Mesothelial cell of epicardium (in vitro differentiated cells): ENCODE measurements at places on chromosomes 16 and 17.

DNA sequence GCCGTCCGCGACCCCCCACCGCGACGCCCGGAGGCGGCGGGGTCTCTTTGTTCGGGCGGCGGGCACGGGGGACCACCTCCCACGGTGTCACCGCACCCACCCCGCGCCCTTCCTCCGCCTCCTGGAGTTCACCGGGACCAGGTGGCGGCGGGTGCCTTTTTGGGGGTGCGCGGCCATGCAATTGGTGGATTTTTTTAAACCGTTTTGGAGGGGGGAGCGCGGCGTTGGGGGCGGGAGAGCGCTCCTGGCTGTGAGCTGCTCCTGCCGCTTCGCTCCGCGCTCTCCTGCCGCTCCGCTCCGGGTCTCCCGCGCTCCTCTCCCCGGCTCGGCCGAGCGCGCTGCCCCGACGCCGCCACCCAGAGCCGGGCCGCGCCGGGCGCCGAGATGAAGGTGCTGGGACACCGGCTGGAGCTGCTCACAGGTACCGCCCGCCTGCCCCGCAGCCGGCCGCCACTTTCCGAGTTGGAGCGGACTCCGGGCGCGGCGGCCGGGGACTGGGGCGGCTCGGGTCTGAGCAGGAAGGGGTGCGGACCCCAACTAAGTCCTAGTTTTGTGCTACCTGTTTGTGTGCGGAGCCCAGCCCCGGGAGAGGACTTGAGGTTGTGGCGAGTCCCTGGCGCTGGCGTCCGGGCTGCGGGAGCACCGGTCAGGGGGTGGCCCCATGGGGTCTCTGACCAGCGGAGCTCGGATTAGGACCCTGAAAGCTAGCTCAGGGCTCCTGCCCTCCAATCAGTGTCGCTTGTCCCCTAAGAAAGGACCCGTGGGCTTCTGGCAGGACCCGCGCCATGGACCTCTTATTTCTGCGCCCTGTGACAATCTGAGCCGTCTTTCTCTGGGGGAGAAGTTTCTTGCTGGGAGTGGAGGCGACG, 35.7 kb upstream of the NDRG4 start:
- H3K27ac ChIP-seq: no peak overlapping the region
- H3K27me3 ChIP-seq: peaks cover 85% of the 10 kb centered on the region
- H3K4me3 ChIP-seq: peak overlapping the region; percentile 67
- no peaks in the 10 kb centered on the region for H3K36me3 ChIP-seq
- peak; percentile 51 for DNase-seq
- H3K4me1 ChIP-seq: peaks cover 7% of the 10 kb centered on the region

DNA sequence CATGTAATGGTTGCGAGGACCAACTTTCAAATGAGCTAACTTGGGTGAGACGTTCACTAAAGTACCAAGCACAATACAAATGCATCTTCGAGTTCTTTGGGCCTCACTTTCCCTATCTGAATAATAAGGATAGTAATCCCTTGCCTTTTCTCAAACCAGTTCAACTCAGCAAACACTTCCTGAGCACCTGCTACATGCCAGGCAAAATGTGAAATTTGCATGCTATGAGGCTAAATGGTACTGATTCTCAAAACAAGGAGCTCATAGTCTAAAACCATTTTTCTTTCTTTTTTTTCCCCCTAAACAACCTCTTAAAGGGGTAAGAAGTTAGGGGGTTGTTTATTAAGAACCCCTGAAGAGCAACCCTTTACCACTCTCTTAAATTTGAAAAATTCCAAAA, 101.4 kb upstream of the HLF start:
- DNase-seq: no peak
- H3K36me3 ChIP-seq: peaks cover 16% of the 10 kb centered on the region
- peaks cover 9% of the 10 kb centered on the region for H3K4me1 ChIP-seq
- no peak overlapping the region for H3K4me3 ChIP-seq

DNA sequence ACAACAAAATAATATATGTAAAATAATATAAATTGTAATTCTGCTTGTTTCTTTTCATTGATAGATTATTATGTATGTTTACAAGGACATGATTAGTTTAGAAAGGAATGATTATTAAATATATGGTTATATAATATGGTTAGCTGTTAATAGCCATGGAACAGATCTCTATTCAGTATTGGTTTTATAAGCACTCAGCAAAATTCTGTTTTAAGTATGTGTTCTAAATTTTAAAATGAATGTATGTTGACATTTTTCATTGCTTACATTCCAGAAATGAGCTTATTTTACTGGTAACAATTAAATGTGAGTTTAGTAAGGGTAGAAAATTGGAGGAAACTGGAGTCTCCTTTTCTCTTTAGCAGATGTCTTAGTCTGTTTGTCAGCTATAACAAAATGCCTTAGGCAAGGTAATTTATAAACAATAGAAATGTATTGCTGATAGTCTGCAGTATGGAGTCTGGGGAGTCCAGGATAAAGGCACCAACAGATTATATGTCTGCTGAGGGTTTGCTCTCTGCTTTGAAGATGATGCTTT, 45.4 kb downstream of the NFAT5 start:
- DNase-seq: no peak
- H3K27ac ChIP-seq: peak overlapping the region; percentile 89
- no peak overlapping the region for H3K4me3 ChIP-seq
- H3K4me1 ChIP-seq: peaks cover 47% of the 10 kb centered on the region
- no peaks in the 10 kb centered on the region for H3K27me3 ChIP-seq

GRCh38 chr17:57537524-57538410, 207.3 kb downstream of the CCDC182 start:
- H3K4me3 ChIP-seq: no peak overlapping the region
- no peak for DNase-seq
- peak overlapping the region; percentile 39 for H3K27ac ChIP-seq
- peaks cover 4% of the 10 kb centered on the region for H3K27me3 ChIP-seq
- H3K4me1 ChIP-seq: peaks cover 60% of the 10 kb centered on the region
- peaks cover 2% of the 10 kb centered on the region for H3K36me3 ChIP-seq

GRCh38 chr17:38857271-38857670, 3.8 kb upstream of the RPL23 start:
- no peak overlapping the region for H3K4me3 ChIP-seq
- no peak for DNase-seq
- H3K27me3 ChIP-seq: no peaks in the 10 kb centered on the region
- H3K4me1 ChIP-seq: peaks cover 14% of the 10 kb centered on the region
- no peak overlapping the region for H3K27ac ChIP-seq

DNA sequence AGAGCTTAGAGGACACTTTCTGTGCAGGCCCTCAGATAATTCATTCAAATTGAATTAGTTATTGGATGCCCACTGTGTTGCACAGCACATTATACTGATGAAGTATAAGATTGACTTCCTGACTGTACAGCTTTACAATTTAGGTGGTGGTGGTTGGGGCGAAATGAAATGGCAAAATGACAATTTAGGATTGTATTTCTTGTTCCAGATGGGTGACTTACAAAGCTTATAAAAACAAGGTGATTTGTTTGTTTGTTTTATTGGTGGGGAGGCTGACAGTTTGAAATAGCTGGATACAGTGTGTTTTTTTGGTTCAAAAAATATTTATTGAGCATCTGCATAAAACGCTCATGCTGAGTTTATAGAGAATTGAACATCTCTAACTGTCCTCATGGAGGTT, 1.6 kb downstream of the MAP2K4 start:
- peak overlapping the region; percentile 78 for H3K4me3 ChIP-seq
- no peak for DNase-seq
- H3K27me3 ChIP-seq: peaks cover 13% of the 10 kb centered on the region
- H3K27ac ChIP-seq: no peak overlapping the region
- H3K36me3 ChIP-seq: no peaks in the 10 kb centered on the region
- H3K4me1 ChIP-seq: peaks cover 43% of the 10 kb centered on the region

DNA sequence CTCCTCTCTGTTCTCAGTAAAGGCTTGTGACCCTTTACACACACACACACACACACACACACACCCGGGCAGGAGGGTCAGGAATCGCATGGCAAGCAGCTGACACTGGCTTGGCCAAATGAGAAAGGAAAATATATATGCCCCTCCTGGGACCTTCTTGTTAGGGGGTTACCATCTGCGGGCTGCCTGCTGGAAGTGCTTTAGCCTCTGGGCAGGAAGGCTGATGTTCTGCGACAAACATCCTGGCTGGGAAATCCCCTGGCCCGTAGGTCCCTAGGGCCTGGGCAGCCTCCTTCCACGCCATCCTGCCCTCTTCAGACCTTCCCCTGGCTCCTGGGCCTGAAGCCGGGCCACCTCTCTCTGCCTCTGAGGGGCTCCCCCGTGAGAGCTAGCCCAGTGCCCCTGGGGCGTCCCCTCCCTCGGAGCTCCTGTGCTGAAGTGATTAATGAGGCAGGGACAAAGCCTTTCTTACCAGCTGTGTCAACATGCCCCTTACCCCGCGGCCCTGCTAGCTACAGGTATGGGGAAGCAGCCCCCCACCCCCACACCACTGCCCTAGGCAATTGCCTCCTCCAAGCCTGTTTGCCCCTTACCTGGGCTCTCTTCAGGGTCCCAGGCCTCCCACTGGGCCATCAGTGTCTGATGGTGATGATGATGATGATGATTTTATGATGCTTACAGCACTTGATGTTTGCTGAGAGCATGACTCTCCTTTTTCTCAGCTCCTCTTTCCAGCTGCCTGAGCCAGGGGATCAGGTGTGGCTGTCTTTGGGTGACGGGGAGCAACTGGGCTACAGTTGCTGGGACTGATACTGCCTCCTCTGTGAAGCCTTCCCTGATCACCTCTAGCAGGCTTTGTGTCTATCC, 32.8 kb upstream of the ETV4 start:
- H3K4me1 ChIP-seq: peaks cover 37% of the 10 kb centered on the region
- H3K4me3 ChIP-seq: no peak overlapping the region
- DNase-seq: no peak
- peaks cover 4% of the 10 kb centered on the region for H3K27me3 ChIP-seq

GRCh38 chr17:4973256-4974114, 5.9 kb upstream of the SPAG7 start:
- peak overlapping the region; percentile 5 for H3K27ac ChIP-seq
- H3K27me3 ChIP-seq: no peaks in the 10 kb centered on the region
- H3K36me3 ChIP-seq: peaks cover 19% of the 10 kb centered on the region
- peaks cover 37% of the 10 kb centered on the region for H3K4me1 ChIP-seq
- no peak for DNase-seq
- H3K4me3 ChIP-seq: no peak overlapping the region

- no peaks in the 10 kb centered on the region for H3K27me3 ChIP-seq
- DNase-seq: no peak
- peaks cover 23% of the 10 kb centered on the region for H3K4me1 ChIP-seq
- no peak overlapping the region for H3K27ac ChIP-seq
- no peaks in the 10 kb centered on the region for H3K36me3 ChIP-seq
- no peak overlapping the region for H3K4me3 ChIP-seq
Measured at GRCh38 chr16:15647294-15648014, 2.6 kb upstream of the NDE1 start.

GRCh38 chr17:9987779-9988585, 82.9 kb upstream of the RCVRN start:
- no peak for DNase-seq
- H3K27ac ChIP-seq: no peak overlapping the region
- no peak overlapping the region for H3K4me3 ChIP-seq
- H3K4me1 ChIP-seq: peaks cover 5% of the 10 kb centered on the region
- H3K27me3 ChIP-seq: no peaks in the 10 kb centered on the region

DNA sequence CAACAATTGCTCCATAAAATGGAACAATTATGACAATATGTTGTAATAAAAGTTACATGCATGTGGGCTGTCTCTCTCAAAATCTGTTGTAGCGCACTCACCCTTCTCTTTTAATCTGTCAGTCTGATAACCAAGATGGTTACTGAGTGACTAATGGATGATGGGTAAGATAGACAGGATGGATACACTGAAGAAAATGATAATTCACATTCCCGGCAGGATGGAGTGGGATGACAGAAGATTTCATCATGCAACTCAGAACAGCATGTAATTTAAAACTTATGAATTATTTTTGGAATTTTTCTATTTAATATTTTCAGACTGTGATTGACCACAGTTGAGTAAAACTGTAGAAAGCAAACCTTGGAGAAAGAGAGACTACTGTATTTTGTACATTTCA, 30.5 kb downstream of the CDH13 start:
- no peak overlapping the region for H3K4me3 ChIP-seq
- H3K27me3 ChIP-seq: no peaks in the 10 kb centered on the region
- H3K36me3 ChIP-seq: no peaks in the 10 kb centered on the region
- no peak overlapping the region for H3K27ac ChIP-seq

- no peaks in the 10 kb centered on the region for H3K36me3 ChIP-seq
- H3K4me1 ChIP-seq: peaks cover 4% of the 10 kb centered on the region
- H3K27me3 ChIP-seq: no peaks in the 10 kb centered on the region
- H3K4me3 ChIP-seq: no peak overlapping the region
- DNase-seq: no peak
Measured at GRCh38 chr17:72985882-72986720, 106.4 kb downstream of the SLC39A11 start.

DNA sequence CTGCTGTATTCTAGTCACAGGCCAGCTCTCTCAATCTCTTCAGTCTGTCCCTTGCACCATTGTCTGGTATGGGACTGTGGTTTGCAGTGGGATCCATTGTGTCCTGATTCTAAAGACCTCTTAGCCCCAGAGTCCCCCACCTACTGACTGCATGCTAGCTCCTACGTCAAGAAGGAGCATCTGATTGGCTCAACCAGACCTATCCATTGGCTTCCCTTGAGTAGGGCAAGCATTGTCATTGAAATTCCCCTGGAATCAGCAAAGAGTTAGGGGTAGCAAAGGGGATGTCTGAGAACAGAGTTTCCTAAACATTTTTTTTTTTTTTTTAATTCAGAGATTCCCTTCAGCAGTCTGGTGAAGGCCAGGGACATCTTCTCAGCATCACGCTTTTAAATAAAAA, 175.3 kb upstream of the MPHOSPH6 start:
- no peak for DNase-seq
- H3K27ac ChIP-seq: no peak overlapping the region
- peaks cover 25% of the 10 kb centered on the region for H3K27me3 ChIP-seq
- H3K36me3 ChIP-seq: no peaks in the 10 kb centered on the region

GRCh38 chr16:80197741-80198201, 343.0 kb upstream of the DYNLRB2 start:
- peaks cover 11% of the 10 kb centered on the region for H3K27me3 ChIP-seq
- DNase-seq: no peak
- no peak overlapping the region for H3K27ac ChIP-seq
- no peaks in the 10 kb centered on the region for H3K36me3 ChIP-seq

GRCh38 chr17:73432624-73433190, 120.9 kb upstream of the CDC42EP4 start:
- H3K4me3 ChIP-seq: no peak overlapping the region
- DNase-seq: no peak
- peaks cover 23% of the 10 kb centered on the region for H3K4me1 ChIP-seq
- peaks cover 2% of the 10 kb centered on the region for H3K36me3 ChIP-seq

DNA sequence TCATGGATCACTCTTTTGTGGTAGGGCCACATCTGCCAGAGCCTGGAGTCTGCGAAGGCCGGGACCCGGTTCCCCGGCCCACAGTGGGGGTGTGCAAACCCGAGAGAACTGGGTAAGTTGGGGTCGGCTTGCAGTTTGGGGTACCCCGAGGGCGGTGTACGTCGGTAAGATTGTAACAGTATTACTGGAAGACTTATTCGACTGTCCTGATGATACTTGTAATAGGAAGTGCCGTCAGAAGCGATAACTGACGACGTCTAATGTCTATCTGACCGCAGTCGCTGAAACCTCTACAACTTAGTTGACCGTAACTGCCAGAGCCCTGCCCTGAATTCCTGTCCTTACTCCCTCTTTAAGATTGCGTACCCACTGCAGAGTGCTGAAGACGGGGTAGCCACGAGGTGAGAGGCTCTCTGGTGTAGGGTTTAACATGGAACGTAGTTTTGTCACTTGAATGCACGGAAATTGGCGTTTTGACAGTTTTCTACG, 24.0 kb downstream of the TRPV2 start:
- H3K27ac ChIP-seq: peak overlapping the region; percentile 89
- H3K4me1 ChIP-seq: peaks cover 40% of the 10 kb centered on the region
- peak overlapping the region; percentile 97 for H3K4me3 ChIP-seq
- peaks cover 20% of the 10 kb centered on the region for H3K36me3 ChIP-seq
- no peak for DNase-seq

GRCh38 chr17:55284944-55285339, 20.2 kb downstream of the HLF start:
- H3K27ac ChIP-seq: no peak overlapping the region
- H3K36me3 ChIP-seq: no peaks in the 10 kb centered on the region
- peaks cover 12% of the 10 kb centered on the region for H3K4me1 ChIP-seq
- H3K4me3 ChIP-seq: no peak overlapping the region
- no peak for DNase-seq
- peaks cover 16% of the 10 kb centered on the region for H3K27me3 ChIP-seq
